Right kidney (tissue), 9 donors: ENCODE measurements at places on chromosomes 3 and 15.

GRCh38 chr15:75314552-75315290, 21.1 kb upstream of the COMMD4 start:
- DNase-seq, result no peak

DNA sequence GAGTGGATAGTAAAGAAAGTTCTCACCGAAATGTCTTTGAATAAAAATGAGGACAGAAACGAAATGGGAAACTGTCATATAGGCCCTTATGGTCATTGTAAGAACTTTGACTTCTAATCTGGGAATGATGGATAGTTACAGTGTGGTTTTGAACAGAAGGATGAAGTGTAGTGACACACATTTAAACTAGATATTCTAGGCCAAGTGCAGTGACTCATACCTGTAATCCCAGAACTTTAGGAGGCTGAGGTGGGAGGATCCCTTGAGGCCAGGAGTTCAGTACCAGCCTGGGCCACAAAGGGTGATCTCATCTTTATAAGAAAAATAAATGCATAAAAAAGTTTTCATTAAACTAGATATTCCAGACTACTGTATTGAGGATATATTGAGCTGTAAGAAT, 452.8 kb downstream of the ROBO1 start:
- DNase-seq, result no peak

- no peak for DNase-seq
Measured at GRCh38 chr3:118199044-118199443, 835.6 kb downstream of the IGSF11 start.

DNA sequence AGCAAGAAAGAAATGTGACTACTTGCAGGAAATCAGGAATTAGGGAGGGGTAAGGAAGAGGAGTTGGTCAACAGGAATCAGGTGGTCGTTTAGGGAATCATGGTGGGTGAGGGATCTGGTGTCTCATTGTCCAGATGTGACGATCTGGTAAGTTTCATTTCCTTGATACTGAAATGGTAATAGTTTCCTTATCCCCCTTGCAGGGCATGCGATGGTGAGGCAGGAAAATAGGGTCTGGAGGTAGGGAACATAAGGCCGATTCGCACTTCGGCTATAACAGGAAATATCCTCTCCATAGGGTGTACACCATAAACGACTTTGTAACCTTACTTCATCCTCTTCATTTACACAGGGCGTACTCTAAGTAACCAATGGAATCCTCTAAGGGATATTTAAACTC, 574 bp upstream of the LRRC34 start:
- no peak for DNase-seq

DNA sequence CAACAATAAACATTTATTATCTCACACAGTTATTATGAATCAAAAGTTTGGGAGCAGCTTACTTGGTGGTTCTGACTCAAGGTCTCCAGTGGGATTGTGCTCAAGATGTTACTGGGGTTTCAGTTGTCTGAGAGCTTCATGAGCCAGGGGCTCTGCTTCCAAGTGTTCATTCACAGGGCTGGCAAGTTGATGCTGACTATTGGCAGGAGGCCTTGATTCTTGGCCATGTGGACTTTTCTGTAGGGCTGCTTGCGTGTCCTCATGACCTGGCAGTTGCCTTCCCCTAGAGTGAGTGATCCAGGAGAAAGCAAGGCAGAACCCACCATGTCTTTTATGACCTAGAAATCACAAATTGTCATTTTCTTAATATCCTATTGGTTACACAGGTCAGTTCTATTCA, 87.2 kb upstream of the TNFAIP8L3 start:
- DNase-seq, result no peak

GRCh38 chr3:5036858-5037257, 57.6 kb downstream of the BHLHE40 start:
- no peak for DNase-seq

DNA sequence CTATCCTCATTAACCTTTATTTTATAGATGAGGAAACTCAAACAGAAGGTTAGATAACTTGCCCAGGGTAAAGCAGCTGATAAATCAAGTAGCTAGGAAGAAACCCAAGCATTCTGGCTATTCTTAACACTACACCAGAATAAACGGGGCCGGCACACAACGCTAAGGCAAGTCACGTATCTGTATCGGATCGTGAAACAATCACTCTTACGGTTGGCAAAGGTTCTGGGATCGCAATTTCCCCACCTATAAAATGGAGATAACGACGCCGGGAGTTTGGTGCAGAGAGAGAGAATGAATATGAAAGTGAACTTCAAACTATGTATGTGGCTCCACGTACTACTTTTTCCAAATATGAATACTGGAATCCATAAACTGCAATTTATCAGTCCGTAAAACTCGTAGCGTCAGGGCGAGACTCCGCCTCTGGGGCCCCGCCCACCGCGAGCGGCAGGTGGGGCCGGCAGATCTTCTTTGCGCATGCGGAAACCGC, 252 bp upstream of the ARMC8 start:
- DNase-seq, result no peak

GRCh38 chr3:103137830-103138229, 703.0 kb downstream of the ZPLD1 start:
- no peak for DNase-seq

GRCh38 chr15:66094331-66094730, 159.2 kb downstream of the MEGF11 start:
- DNase-seq, result no peak

DNA sequence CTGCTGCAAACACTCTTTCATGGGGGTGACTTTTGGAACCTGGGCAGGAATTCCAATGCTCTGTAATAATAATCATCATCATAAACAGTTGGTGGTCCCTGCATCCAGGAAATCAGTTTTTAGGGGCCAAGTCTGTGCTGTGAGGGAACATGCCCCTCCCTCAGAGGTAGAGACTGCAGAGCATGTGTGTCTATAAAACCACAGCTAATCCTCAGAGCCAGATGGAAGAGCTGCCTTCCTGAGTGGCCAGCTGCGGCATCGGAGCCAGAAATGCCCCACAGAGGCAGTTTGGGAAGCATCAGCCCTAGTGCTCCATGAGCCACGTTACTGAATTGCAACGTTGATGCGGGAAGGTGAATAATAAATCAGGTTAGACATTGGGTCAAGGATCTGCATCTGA, 12.9 kb upstream of the TPM1 start:
- no peak for DNase-seq

DNA sequence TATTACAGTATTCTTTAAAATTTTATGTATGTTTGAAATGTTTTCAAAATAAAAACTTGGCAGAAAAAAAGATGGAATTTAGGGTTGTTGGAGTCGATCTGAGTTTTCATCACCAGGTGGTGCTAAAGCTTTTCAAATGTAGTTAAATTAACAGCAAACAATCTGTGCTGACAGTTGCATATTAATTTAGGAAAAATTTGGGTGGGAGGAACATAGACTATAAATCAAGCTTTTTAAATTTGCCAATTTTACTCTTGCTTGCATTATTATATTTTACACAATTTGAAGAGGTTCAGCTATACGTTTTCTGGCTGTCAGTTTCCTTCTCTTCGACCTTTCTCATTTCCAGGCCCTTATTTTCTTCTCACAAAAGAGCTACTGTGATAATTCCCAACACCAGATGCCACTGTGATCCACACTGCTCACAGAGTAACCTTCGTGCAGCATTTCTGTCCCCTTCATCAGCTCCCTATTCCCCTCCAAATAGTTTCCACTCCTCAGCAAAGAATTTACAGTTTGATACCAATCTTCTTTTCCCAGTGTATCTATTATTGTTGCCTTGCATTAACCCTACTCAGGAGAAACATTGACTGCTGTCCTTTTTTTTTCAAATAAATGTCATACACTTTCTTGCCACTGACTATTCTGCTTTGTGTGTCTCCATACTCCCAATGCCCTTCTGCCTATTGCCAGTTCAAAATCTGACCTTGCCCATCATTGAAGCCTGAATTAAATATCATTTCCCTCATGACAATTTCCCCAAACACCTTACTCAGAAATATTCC, 53.4 kb upstream of the EIF5A2 start:
- DNase-seq, result peak; percentile 38

DNA sequence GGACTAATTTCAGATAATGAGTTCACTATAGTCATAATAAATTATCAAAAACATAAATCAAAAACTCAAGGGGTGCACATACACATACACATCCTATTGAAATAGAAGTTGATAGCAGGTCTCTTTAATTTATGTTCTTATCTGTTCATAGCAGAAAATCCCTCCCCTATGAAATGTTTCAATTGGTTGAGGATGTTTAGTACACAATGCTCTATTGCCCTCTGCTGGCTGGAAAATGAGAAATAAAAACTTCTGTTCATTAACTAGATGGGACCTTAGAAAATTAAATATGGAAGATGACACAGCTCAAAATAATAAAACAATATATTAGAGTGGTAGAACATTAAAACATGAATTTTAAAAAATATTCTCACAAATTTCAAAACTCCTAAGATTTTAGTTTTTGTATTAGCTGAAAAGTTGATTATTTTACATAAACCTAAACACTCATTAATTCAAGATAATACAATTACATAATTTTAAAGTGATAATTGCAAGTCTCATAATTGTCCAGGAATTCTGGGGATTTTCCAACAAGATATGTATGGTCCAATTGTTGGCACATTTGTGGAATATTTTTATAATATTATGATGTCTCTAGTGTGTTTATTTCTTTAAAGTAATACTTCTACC, 735.0 kb downstream of the ROBO1 start:
- no peak for DNase-seq

DNA sequence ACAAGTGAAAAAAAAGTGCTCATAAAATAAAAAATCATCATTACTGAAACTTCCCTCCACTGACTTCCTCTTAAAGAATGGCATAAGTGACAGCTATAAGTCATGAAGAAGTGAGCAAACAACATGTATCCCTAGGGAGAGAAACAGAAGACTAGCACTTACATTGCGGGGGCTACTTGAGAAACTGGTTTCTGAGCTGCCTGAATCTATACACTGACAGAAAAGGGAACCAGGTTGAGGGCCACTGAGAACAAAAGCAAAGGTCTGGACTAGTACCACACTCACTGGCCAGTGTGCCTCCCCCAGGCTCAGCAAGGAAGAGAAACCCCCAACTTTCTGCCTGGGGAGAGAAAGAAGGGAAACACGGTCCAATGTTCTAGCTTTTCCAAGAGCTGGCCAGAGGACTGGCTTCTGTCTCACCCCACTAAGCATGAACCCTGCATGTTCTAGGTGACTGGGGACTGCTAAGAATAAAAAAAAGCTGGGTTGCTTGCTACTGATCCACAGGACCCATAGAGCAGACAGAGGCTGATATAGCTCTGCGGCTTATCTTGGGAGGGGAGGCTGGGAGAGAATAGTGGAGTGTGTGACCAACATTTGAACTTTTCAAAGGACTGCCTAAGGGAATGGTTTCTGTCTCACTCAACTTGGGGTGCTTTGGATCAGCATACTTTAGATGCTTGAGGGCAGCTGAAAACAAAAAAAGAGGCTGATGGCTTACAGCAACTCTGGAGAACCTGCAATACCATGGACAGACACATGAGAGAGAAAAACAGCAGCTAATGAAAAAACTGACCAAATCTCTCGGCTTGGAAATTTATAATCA, 8.1 kb downstream of the RAD18 start:
- no peak for DNase-seq

- no peak for DNase-seq
Measured at GRCh38 chr3:196202516-196202970, 8.7 kb downstream of the ZDHHC19 start.

- DNase-seq, result peak; percentile 84
Measured at GRCh38 chr15:29570948-29571791, 251.1 kb downstream of the TJP1 start.

- DNase-seq, result no peak
Measured at GRCh38 chr15:70451821-70452653, 311.3 kb downstream of the UACA start.

DNA sequence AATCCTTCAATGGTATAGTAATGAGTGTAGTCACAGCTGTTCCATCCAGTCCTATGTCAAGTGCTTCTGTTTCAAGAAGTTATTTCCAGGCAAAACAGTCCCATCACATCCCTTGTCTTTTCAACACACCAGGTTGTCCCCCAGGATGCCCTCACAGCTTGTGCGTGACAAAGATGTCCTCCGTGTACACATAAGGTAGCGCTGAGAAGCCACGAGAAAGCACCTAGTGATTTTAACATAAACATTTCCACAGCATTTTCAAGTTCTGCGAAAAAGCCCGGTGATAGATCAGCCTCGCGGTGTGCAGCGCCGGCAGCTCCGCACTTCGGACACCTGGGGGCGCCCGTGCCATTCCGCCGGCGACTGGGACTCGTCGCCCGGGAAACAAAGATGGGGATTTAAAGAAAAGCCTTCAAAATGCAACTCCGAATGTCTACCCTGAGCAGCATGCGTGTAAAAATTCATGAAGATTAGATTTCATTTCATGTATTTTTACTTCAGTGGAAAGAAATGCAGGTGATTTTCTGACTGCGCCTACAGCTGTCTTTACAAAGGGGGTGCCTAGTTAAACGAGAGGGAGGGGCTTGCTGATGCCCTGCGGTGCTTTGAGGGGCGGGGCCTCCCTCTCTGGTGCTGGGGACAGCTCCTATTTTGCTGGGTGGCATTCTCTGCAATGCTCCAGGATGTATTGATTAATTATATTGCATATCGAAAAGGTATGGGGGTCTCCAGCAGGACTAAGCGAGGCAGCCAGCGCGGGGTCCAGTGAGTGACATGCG, 49.9 kb downstream of the KY start:
- DNase-seq, result peak; percentile 74

GRCh38 chr3:132008837-132009236, 26.0 kb downstream of the CPNE4 start:
- DNase-seq, result no peak

GRCh38 chr15:65390447-65390846, 12.6 kb upstream of the IGDCC3 start:
- no peak for DNase-seq

- DNase-seq, result no peak
Measured at GRCh38 chr3:54324103-54324502, 201.8 kb downstream of the CACNA2D3 start.

DNA sequence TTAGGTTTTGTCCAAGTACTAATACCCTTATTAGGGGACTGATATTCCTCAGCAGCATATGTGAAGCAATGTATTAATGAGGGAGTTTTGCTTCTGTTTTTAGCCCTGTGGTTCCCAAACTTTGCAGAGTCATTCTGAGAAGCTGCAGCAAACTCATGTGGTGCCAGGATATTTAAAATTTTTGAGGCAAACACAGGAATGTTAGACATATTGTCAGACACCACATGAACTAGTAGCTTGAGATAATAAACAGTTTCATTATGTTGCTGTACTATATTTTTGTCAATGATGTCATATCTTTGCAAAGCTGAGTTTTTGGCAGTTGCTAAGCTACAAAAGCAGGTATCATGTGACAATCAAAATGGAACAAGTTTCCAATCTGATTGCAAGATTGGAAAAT, 36.6 kb downstream of the ATP6V1A start:
- DNase-seq, result no peak

DNA sequence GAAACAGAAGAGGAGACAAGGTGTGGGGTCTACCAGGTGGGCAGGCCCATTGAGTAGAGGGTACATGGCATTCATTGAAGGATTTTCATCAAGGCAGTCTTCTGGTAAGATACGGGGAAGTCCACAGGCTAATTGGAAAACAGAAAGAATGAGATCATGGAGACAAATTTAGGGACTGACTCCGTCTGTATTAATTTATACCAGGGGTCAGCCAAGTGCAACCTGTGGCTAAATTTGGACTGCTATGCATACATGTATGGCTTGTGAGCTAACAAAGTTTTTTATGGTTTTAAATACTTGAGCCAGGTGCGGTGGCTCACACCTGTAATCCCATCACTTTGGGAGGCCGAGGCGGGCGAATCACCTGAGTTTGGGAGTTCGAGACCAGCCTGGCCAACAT, 21.1 kb upstream of the SNRPN start:
- no peak for DNase-seq

GRCh38 chr3:153069598-153070510, 92.2 kb upstream of the RAP2B start:
- no peak for DNase-seq

GRCh38 chr15:89809093-89809786, 5.4 kb downstream of the ANPEP start:
- DNase-seq, result peak; percentile 41
